ENCODE measurements at places on chromosomes 7 and 10. TPM values are rescaled to one million over a fixed set of nuclear protein-coding genes. Genes with fewer than 3 reads are reported as not detected.
A peak's percentile ranks its signal among the peaks of the same experiment; 100 is the strongest.

- peaks cover 13% of the 10 kb centered on the region for H3K27me3 ChIP-seq
- H3K36me3 ChIP-seq = peaks cover 3% of the 10 kb centered on the region
- peak; percentile 52 for DNase-seq
- H3K4me1 ChIP-seq = peaks cover 4% of the 10 kb centered on the region
These were observed 90.3 kb downstream of the MYL10 start for GRCh38 chr7:101538596-101539459.

GRCh38 chr7:4634166-4634565, 47.9 kb upstream of the FOXK1 start:
- no peak overlapping the region for H3K27ac ChIP-seq
- H3K4me1 ChIP-seq = peaks cover 6% of the 10 kb centered on the region
- H3K36me3 ChIP-seq = no peaks in the 10 kb centered on the region
- DNase-seq = no peak
- H3K27me3 ChIP-seq = no peaks in the 10 kb centered on the region

DNA sequence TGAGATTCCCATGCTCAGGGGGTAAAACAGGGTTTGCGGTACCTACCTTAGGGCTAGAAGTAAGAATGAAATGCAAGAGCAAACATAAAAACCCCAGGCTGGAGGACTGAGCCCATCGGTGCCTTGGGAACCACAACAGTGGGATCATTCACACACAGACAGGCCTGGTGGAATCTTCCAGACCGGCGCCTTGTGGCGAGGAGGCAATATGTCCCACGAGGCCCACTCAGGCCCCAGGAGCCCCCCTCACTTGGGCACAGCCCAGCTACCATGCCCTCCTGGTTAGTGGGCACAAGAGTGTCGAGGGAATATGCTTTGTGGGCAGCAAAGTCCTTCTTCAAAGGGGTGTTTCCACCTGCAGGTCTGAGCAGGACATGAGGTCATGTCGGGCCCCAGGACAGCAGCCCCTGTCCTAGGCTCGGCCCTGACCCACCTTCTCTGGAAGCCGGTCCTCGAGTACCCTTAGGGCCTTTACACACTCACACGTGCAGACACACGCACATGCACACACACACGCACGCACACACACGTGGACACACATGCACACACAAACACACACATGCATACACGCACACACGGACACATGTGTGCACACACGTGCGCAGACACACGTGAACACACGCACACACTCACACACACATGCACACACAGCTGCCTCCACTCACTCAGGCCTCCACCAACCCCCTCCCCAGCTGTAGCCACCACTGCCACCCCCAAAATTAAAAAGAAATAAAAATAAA, 51.5 kb upstream of the MYL10 start:
- no peak overlapping the region for H3K27ac ChIP-seq
- no peak for DNase-seq
- peaks cover 5% of the 10 kb centered on the region for H3K4me1 ChIP-seq
- no peaks in the 10 kb centered on the region for H3K27me3 ChIP-seq
- no peaks in the 10 kb centered on the region for H3K36me3 ChIP-seq

DNA sequence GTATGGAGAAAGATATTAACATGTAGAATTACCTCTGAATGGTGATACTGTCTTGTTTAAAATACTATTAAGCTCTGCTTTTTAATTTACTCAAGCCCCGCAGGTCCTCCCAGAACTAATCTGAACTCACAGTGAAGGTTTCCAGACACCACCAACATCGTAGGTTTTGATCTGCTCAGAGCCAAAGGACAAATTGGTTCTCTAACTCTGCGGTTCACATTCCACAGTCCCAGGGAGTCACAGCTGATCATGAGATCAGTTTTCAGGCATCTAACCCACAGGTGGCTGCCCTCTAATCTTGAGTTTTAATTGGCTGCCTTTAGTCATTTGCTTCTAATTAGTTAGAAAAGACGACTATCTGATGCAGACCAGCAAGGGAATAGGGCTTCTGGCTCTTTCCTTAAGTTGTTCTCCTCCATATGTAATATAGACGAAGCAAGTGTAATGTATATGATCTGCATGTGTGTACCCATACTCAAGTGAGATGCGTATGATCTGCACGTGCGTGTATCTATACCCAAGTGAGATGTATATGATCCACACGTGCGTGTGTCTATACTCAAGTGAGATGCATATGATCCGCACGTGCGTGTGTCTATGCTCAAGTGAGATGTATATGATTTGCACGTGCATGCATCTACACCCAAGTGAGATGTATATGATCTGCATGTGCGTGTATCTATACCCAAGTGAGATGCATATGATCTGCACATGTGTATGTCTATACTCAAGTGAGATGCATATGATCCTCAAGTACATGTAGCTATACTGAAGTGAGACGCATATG, 331.5 kb upstream of the NPVF start:
- no peaks in the 10 kb centered on the region for H3K36me3 ChIP-seq
- H3K27me3 ChIP-seq = peaks cover 50% of the 10 kb centered on the region
- H3K27ac ChIP-seq = no peak overlapping the region
- no peak overlapping the region for H3K4me3 ChIP-seq
- no peak for DNase-seq

CLDN4 gene
- total RNA-seq = 0.17 TPM

DNA sequence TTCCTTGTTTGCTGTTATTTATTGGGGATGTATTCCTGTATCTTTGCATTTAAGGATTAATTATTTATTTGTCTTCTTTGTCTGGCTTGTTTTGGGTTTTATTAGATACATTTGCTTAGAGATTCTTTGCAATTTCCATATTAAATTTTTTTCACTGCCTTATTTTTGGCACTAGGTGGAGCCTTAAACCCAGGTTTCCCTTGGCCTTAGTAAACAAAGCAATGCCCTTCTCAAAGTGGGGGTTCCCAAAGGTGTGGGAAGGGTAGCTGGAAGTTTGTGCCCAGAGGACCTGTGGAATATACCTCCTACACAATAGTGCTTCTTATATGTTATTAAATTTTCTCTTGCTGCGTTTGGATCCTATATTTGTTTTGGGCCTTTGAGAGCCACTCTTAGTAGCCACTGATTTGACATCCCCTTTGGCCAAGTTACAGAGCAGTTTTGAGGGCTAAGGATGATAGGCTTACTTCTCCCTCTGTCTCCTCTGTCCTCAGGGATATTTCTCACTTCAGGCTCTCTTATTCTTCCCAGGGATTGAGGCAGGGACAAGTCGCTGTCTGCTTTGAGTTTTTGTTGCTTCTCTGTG, 162.3 kb downstream of the ITGB1 start:
- H3K36me3 ChIP-seq = peaks cover 2% of the 10 kb centered on the region
- peaks cover 5% of the 10 kb centered on the region for H3K4me1 ChIP-seq
- H3K27me3 ChIP-seq = no peaks in the 10 kb centered on the region
- H3K27ac ChIP-seq = peak overlapping the region; percentile 47
- H3K4me3 ChIP-seq = no peak overlapping the region
- no peak for DNase-seq

- no peaks in the 10 kb centered on the region for H3K36me3 ChIP-seq
- H3K4me1 ChIP-seq = no peaks in the 10 kb centered on the region
- H3K4me3 ChIP-seq = no peak overlapping the region
- H3K27ac ChIP-seq = no peak overlapping the region
- H3K27me3 ChIP-seq = peaks cover 7% of the 10 kb centered on the region
These were observed 516.3 kb upstream of the MKI67 start for GRCh38 chr10:128642502-128642901.

DNA sequence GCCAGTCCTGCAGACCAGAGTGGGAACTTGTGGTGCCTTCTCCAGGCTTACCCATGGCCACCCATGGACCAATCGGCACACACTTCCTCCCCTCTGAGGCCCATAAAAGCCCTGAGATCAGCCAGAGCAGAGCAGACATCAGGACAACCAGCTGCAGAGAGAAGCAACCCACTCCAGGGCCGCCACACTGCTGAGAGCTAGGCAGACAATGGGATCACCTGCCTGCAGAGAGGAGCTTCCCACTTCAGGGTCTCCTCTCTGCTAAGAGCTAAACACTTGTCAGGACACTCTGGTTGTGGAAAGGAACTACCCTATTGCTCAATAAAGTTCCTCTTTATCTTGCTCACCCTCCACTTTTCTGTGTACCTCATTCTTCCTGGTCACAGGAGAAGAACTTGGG, 34.0 kb downstream of the C7orf25 start:
- no peak overlapping the region for H3K4me3 ChIP-seq
- H3K27ac ChIP-seq = no peak overlapping the region
- peaks cover 2% of the 10 kb centered on the region for H3K36me3 ChIP-seq
- H3K4me1 ChIP-seq = peaks cover 2% of the 10 kb centered on the region
- no peak for DNase-seq

DNA sequence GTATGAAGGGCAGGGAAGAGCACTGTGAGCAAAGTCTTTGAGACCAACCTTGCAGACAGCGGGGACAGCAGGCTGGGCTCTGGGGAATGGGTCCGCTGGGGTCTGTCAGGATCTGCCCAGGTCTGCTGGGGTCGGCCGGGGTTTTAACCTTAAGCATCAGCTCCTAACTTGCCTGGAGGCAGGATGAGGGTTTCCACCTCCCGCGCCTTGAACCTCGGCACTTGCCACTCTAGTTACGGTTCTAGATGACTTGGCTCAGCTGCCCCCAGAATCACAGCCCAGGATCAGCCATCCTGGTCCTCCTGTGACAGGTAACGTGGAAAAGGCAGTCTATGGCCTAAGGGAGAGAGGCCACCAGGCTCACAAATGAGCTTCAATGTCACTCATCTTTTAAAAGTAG, 50.4 kb upstream of the CACUL1 start:
- H3K4me1 ChIP-seq = peaks cover 8% of the 10 kb centered on the region
- no peak overlapping the region for H3K27ac ChIP-seq
- DNase-seq = no peak
- peaks cover 41% of the 10 kb centered on the region for H3K27me3 ChIP-seq

POMZP3 gene
- total RNA-seq = 20.2 TPM

GRCh38 chr7:116968631-116969030, 15.3 kb downstream of the ST7 start:
- peaks cover 6% of the 10 kb centered on the region for H3K27me3 ChIP-seq
- no peak overlapping the region for H3K27ac ChIP-seq
- peaks cover 2% of the 10 kb centered on the region for H3K36me3 ChIP-seq
- H3K4me3 ChIP-seq = no peak overlapping the region
- H3K4me1 ChIP-seq = peaks cover 7% of the 10 kb centered on the region
- no peak for DNase-seq

DNA sequence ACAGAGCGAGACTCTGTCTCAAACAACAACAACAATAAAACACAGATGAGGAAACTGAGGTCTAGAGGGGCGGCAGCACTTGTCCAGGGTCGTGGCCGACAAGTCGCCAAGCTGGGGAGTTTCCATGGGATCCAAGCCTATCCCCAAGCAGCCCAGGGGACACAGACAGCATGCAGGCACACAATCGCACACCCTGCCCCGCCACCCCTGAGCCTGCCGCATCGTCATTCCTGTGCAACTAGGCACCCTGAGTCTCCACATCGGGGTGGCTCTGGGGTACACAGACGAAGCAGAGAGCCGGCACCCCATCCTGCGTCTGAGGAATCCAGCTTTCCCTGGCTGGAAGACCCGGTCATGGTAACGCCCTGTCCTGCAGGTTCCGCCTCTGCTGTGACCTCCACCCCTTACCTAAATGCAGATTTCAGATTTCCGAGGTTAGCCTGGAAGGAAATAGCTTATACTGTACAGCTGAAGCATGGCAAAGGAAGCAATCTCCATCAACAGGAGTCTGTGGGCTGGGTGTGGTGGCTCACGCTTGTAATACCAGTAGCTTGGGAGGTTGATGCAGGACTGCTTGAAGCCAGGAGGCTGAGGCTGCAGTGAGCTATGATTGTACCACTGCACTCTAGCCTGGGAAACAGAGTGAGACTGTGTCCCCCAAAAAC, 136.1 kb upstream of the TNRC18 start:
- H3K27me3 ChIP-seq = peaks cover 4% of the 10 kb centered on the region
- H3K36me3 ChIP-seq = no peaks in the 10 kb centered on the region
- no peak overlapping the region for H3K4me3 ChIP-seq

MTG1 gene
- total RNA-seq = 51.2 TPM

GRCh38 chr7:3138206-3138605, 94.5 kb upstream of the CARD11 start:
- H3K27me3 ChIP-seq = no peaks in the 10 kb centered on the region
- no peaks in the 10 kb centered on the region for H3K36me3 ChIP-seq
- H3K4me1 ChIP-seq = peaks cover 7% of the 10 kb centered on the region
- no peak overlapping the region for H3K27ac ChIP-seq

- H3K27me3 ChIP-seq = peaks cover 43% of the 10 kb centered on the region
- no peak for DNase-seq
- H3K27ac ChIP-seq = no peak overlapping the region
- no peaks in the 10 kb centered on the region for H3K4me1 ChIP-seq
- no peak overlapping the region for H3K4me3 ChIP-seq
These were observed 73.7 kb downstream of the EVX1 start for GRCh38 chr7:27316311-27316710.

SHTN1 gene
- 2.4 TPM for total RNA-seq

DNA sequence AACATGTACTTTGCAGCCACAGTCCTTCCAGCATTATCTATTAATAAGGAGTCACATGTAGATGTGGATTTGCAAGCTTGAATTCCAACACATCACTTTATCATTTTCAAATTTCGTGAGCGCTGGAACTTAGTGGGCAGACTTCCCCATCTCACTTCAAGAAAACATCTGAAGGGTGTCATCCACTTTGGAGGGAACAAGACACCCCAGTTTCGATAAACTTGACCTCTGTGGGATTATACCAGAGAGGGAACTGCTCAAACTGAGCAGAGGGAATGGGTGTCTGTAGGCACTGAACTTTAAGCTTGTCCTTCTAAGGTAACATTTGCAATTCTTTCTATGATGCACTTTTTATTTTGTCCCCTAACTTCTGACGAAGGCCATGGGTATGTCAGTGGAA, 27.5 kb downstream of the ADRB1 start:
- DNase-seq = no peak
- peaks cover 20% of the 10 kb centered on the region for H3K4me1 ChIP-seq
- H3K27ac ChIP-seq = no peak overlapping the region
- peaks cover 4% of the 10 kb centered on the region for H3K27me3 ChIP-seq

TAS2R41 gene
- total RNA-seq = 0.99 TPM

DNA sequence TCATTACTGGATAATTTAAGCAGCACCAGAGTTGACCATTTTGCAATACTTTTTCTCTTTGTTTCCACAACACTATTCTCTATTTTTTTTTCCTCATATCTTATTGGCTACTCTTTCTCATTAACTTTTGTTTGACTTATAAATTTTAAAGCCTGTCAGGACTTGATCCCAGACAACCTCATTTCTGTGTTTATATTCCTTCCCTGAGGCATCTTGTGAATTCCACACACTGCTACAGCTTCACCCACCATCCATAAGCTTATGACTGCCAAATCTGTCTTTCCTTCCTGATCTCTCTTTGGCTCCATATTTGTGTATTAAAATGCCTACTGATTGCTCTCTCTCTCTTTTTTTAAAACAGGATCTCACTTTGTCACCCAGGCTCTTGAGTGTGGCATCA, 124.6 kb upstream of the MBL2 start:
- H3K4me3 ChIP-seq = no peak overlapping the region
- DNase-seq = no peak
- H3K4me1 ChIP-seq = no peaks in the 10 kb centered on the region
- H3K27ac ChIP-seq = no peak overlapping the region
- H3K27me3 ChIP-seq = no peaks in the 10 kb centered on the region
- no peaks in the 10 kb centered on the region for H3K36me3 ChIP-seq

- no peak overlapping the region for H3K4me3 ChIP-seq
- peaks cover 10% of the 10 kb centered on the region for H3K27me3 ChIP-seq
- no peak overlapping the region for H3K27ac ChIP-seq
- H3K4me1 ChIP-seq = peaks cover 12% of the 10 kb centered on the region
These were observed 98.8 kb upstream of the AGBL3 start for GRCh38 chr7:134887523-134887922.
